Urothelium cell line (cell line): ENCODE measurements at places on chromosomes 6 and 20.

GRCh38 chr6:21064756-21065340, 528.7 kb upstream of the SOX4 start:
- no peak for DNase-seq

DNA sequence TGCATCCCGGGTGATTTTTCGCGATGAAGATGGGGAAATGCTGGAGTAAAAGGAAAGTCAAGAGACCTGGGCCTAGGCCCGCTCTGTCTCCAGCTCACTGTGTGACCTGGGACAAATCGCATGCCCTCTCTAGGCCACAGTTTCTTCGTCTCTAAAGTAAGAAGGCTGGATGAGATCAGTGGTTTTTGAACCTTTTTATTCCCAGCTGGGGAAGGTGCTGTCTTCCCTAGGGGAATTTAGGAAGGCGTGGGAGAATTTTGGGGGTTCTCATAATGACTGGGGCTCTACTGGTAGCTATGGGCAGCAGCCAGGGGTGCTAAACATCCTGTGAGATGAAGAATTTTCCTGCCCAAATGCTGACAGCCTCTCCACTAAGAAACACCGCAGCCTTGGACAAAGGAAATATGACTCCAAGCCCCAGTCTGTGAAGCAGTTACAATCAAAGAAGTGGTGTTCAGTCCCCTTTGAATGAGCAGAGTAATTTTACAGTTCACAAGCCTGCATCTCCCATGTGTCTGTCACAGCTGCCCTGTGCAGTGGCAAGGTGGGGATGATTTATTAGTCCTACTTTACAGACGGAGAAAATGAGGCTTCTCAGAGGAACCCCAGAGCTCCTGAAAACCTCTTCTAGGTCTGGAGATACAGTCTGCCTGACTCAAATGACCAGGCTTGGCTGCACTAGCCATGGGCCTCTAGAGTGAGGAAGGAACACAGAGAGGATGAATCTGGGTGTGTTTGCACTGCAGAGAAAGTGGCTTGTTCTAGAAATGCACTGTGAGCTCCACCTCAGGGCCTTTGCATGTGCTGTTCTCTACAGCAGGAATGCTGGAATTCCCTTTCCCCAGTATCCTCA, 57.2 kb downstream of the RAB44 start:
- DNase-seq, result no peak

DNA sequence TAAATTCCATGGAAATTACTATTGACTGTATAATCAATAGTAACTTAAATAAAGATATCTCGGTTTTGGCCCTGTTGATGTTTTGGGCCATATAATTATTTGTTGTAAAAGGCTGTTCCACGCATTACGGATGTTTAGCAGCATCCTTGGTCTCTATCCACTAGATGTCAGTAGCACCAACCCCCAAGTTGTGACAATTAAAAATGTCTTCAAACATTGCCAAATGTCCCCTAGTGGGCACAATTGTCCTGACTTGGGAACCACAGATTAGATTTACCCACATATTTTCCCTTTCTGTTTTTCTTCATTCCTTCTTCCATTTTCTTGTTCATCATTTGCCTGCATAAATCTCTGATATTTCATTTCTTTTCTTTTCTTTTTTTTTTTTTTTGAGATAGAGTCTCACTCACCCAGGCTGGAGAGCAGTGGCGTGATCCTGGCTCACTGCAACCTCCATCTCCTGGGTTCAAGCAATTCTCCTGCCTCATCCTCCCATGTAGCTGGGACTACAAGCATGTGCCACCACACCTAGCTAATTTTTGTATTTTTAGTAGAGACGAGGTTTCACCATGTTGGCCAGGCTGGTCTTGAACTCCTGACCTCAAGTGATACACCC, 13.6 kb upstream of the WFDC8 start:
- DNase-seq, result peak; percentile 65

DNA sequence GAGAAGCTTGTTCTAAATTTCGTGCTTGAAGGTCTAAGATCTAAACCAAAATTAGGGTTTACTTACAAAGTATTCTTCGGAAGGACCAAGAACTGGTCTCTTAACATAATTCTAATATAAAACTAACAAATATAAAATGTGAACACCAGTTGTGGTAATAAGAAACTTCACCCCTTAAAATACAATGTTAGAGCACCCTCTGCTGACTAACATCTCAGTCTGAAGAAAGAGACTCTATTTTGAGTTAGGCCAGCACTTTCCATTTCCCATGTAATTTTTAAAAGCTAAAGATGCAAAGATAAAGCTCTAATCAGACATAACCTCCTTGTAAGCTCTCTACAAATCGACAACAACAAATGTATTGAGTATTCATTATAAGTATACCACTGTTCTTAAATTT, 24.6 kb downstream of the ATG5 start:
- no peak for DNase-seq

DNA sequence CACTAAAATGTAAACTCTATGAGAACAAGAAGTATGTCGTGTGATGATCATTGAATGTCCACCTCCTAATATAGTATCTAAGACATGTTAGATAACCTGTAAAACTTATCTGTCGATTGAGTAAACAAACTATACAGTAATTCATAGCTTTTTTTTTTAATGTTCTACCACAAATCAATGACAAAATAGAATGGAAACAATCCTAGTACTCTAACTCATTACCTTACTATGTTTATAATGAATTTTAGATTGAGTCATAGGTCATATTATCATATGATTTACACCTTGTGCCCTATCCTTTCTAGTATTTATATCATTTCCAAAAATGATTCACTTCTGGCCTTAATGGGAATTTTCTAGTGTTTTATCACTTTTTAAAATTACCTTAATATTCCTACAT, 6.1 kb downstream of the VTA1 start:
- no peak for DNase-seq
